Suprapubic skin (tissue), 4 donors: ENCODE measurements at places on chromosomes 7 and 10.

- H3K4me3 ChIP-seq = no peak overlapping the region
- H3K4me1 ChIP-seq = no peaks in the 10 kb centered on the region
- DNase-seq = no peak
- no peak overlapping the region for H3K27ac ChIP-seq
- H3K36me3 ChIP-seq = no peaks in the 10 kb centered on the region
These were observed 108.0 kb downstream of the HTR5A start for GRCh38 chr7:155178096-155178495.

DNA sequence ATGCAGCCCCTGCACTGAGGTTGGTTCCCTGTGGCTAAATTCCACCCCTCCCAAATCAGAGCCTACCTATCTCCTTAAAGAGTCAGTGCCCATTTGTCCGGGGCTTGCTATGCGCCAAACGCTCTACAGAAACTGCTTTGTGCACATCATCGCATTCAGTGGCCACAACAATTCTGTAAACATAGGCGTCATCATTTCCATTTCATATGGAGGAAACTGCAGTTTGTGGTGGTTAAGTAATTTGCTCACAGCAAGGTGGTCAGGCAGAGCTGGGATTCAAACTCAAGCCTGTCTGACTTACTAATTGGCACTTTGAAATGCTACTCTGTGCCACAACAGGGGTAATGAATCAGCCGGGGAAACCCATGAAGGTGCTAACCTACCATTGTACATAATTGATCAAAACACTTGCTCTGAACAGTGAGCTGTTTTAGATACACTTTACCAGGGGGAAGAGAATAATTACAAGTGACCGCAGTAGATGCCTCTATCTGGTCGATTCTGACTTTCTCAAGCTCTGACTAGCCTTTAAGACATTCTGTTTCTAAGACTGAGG is 775.5 kb downstream of the LRMDA start:
- H3K27ac ChIP-seq = no peak overlapping the region
- no peak overlapping the region for H3K4me3 ChIP-seq
- H3K27me3 ChIP-seq = no peaks in the 10 kb centered on the region

DNA sequence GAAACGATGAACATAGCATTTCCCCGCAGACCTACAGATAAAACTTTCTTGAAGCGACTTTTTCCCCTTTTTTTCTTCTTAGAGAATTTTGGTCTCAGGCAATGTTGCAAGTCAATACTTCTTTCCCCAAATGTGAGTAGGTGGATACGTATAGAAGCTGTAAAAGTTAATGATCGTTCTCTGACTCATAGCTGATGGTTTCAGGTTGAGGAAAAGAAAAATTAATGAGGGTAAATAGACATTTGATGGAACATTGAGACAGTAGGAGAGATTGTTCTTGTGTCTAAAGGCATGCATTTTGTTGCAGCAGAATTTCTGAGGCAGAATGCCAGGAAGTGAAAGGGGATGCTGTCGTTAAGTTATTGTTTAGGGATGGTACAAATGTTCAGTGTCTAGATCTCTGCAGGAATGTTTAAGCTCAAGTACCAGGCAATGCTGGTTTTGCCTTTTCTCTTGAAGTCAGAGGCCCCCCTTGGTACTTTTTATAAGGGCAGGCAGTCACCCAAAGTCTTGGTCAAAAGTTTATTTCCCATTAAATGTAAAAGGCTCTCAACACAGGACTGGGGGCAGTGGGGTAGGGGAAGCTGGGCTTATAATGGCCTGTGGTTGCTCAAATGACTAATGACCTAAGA is 9.3 kb downstream of the TCF7L2 start:
- no peak overlapping the region for H3K4me3 ChIP-seq
- peaks cover 67% of the 10 kb centered on the region for H3K4me1 ChIP-seq
- no peaks in the 10 kb centered on the region for H3K36me3 ChIP-seq
- no peaks in the 10 kb centered on the region for H3K27me3 ChIP-seq

GRCh38 chr7:122212754-122213153 is 68.7 kb upstream of the AASS start:
- no peak overlapping the region for H3K4me3 ChIP-seq
- H3K4me1 ChIP-seq = no peaks in the 10 kb centered on the region
- H3K36me3 ChIP-seq = no peaks in the 10 kb centered on the region
- no peaks in the 10 kb centered on the region for H3K27me3 ChIP-seq
- DNase-seq = no peak

- H3K4me1 ChIP-seq = peaks cover 76% of the 10 kb centered on the region
- no peaks in the 10 kb centered on the region for H3K27me3 ChIP-seq
- H3K36me3 ChIP-seq = no peaks in the 10 kb centered on the region
- no peak for DNase-seq
These were observed 11.8 kb upstream of the PDCD4 start for GRCh38 chr10:110859973-110860376.

- DNase-seq = no peak
- H3K27me3 ChIP-seq = no peaks in the 10 kb centered on the region
- no peak overlapping the region for H3K4me3 ChIP-seq
- H3K27ac ChIP-seq = no peak overlapping the region
- no peaks in the 10 kb centered on the region for H3K36me3 ChIP-seq
These were observed 192.8 kb upstream of the PRSS58 start for GRCh38 chr7:142450695-142451094.

DNA sequence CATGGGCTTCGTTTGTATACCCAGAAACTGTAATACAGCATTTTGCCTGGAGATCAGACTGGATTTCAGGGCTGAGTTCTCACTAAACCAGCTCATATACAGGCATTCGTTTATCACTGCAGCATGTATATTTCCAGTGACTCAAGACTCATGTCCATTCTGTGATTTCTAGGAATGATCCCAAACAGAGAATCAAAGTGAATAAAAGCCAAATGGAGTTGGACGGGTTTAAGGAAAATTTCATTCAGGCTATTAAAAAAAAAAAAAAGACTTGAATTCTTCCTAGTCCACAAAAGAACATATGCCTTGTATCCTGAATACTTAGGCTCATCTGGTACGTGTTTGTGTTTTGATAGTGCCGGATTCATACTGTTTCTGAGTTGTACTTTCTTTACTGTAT is 46.8 kb downstream of the TET1 start:
- no peaks in the 10 kb centered on the region for H3K27me3 ChIP-seq
- no peak overlapping the region for H3K4me3 ChIP-seq
- DNase-seq = no peak
- H3K36me3 ChIP-seq = no peaks in the 10 kb centered on the region

DNA sequence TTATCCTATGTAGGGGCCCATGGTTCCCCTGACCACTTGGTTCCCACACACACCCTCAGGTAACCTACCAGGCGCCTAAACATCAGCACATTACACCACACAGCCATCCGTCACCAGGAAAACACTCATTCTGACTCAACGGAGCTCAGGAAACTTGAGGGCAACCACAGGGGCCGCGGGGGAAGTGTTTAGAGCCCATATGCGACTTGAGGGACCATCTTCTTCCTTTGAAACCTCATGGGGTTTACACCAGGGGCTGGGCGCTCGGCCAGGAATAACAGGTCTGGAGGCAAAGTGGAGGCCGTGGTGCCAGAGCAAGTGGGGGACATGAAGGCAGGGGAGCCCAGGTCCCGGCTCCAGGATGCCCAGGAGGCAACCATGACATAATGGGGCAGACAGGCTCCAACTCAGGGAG is 1.5 kb downstream of the STX1A start:
- H3K27me3 ChIP-seq = no peaks in the 10 kb centered on the region
- H3K27ac ChIP-seq = no peak overlapping the region
- H3K4me3 ChIP-seq = peak overlapping the region; percentile 88
- peaks cover 31% of the 10 kb centered on the region for H3K4me1 ChIP-seq

- H3K4me3 ChIP-seq = no peak overlapping the region
- no peaks in the 10 kb centered on the region for H3K27me3 ChIP-seq
- H3K36me3 ChIP-seq = no peaks in the 10 kb centered on the region
- no peak for DNase-seq
- peaks cover 17% of the 10 kb centered on the region for H3K4me1 ChIP-seq
These were observed 187.7 kb upstream of the KLF6 start for GRCh38 chr10:3972460-3973301.

- no peak overlapping the region for H3K4me3 ChIP-seq
- no peaks in the 10 kb centered on the region for H3K36me3 ChIP-seq
- H3K4me1 ChIP-seq = no peaks in the 10 kb centered on the region
- H3K27me3 ChIP-seq = no peaks in the 10 kb centered on the region
These were observed 231.3 kb upstream of the RHOBTB1 start for GRCh38 chr10:61175316-61175715.

GRCh38 chr10:17756557-17757217 is 4.7 kb downstream of the TMEM236 start:
- no peak for DNase-seq
- H3K36me3 ChIP-seq = no peaks in the 10 kb centered on the region
- no peak overlapping the region for H3K27ac ChIP-seq
- peaks cover 3% of the 10 kb centered on the region for H3K27me3 ChIP-seq

DNA sequence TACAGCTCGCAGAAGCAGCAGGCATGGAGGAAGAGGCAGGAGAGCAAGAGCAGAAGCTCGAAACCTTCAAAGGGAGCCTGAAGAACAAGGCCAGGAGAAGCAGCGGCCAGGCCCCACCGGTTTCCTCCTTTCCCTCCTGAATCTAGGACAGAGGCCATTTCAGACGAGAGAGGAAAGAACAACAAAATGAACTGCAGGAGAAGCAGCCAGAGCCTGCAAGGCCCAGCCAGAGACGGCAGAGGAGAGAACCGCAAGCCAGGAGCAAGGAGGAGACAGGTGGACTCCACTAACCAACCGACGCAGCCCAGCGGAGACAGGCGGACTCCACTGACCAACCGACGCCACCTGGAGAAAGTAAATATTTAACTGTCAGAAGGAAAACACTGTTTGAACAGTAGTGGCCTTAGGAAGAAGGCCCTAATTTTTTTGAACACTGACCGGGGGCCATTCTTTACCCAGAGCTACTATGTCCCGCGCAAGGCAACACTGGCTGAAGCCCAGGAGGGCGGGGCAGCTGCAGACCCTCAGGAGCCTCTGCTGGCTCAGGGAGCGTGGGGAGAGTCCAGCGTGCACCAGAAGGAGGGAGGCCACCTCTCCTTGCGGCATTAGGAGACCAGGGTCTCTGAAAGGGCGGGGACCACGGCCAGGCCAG is 559.2 kb downstream of the PTPRN2 start:
- no peaks in the 10 kb centered on the region for H3K4me1 ChIP-seq
- no peaks in the 10 kb centered on the region for H3K36me3 ChIP-seq
- H3K27ac ChIP-seq = no peak overlapping the region
- peaks cover 5% of the 10 kb centered on the region for H3K27me3 ChIP-seq

DNA sequence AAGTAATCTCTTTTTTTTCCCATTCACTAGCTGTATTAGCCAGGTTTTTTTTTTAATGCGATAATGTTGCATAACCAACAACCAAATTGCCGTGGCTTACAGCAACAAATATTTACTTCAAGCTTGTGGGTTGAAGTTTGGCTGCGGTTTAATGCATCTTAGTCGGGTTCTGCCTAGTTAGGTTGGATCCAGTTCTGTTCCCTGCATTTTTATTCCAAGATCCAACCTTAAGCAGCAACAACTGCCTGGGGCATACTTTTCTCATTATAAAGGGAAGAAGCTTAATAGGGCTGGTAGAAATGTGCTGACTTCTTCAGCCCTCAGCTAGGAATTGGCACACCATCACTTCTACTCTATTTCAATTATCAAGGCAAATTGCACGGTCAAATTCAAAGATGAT is 1115.5 kb upstream of the AUTS2 start:
- no peak overlapping the region for H3K27ac ChIP-seq
- DNase-seq = no peak
- no peaks in the 10 kb centered on the region for H3K36me3 ChIP-seq
- no peak overlapping the region for H3K4me3 ChIP-seq
- H3K4me1 ChIP-seq = no peaks in the 10 kb centered on the region

DNA sequence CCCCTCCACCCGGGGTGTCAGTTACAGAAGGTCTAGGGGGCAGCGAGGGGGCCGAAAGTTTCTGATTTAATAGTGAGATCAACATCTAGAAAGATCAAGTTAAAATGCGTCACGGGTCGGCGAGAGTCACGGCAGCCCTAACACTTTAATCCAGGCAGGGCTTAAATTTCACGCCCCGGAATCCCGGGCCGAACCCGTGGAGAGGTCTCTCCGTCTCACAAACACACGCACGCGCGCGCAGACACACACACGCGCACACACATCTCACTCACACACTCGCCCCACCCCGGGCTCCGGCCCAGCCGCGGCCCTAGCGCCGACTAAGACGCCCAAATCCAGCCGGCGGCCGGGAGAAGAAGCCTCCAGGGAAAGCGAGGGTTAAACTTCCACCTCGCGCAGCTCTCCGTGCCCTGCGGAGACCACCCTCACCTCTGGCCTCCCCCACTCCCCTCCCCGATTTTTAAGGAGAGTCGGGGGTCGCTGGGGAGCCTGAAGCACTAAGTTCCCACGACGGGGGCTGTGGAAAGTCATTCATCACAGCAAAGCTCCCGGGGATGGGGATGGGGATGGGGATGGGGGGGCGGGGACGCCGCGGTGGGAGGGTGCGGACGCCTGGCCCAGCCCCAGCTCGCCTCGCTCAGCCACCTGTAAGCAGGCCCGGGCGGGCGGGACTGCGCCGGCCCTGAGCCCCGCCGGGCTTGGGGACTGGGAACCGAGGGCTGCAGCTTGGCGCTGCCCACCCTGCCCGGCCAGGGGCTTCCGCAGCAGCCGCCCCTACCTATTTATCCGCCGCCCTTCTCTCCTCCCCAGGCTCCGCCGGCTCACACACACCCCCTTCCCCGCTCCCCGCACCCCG is 1.6 kb downstream of the PDGFA start:
- no peak for DNase-seq
- H3K27ac ChIP-seq = peak overlapping the region; percentile 76
- H3K27me3 ChIP-seq = peaks cover 26% of the 10 kb centered on the region
- no peaks in the 10 kb centered on the region for H3K36me3 ChIP-seq
- H3K4me3 ChIP-seq = peak overlapping the region; percentile 75

DNA sequence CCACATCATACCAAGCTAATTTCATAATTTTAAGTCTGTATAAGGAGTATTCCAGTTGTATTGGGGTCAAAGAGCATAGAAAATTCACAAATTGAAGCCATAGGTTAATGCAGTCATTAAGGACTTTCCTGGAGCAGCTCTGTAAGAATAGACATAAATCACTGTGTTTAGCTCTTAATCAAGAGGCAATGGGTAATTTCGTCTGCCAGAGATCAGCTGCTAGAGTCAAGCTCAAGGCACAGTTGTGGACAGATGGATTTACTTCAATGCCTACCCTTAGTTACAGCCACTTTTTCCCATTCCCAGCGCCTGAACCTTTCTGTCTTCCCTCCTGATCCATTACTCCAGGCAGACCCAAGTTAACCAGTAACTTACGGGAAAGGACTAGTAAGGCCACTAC is 40.6 kb upstream of the AGBL3 start:
- DNase-seq = no peak
- no peaks in the 10 kb centered on the region for H3K27me3 ChIP-seq

- H3K4me1 ChIP-seq = no peaks in the 10 kb centered on the region
- DNase-seq = no peak
These were observed 82.4 kb upstream of the SLC13A1 start for GRCh38 chr7:123282181-123282580.

GRCh38 chr10:105757302-105757701 is 1116.2 kb downstream of the SORCS3 start:
- no peak overlapping the region for H3K27ac ChIP-seq
- no peaks in the 10 kb centered on the region for H3K36me3 ChIP-seq
- DNase-seq = no peak
- H3K4me3 ChIP-seq = no peak overlapping the region
- no peaks in the 10 kb centered on the region for H3K4me1 ChIP-seq
- H3K27me3 ChIP-seq = no peaks in the 10 kb centered on the region

GRCh38 chr10:94992811-94993210 is 54.4 kb downstream of the CYP2C9 start:
- no peaks in the 10 kb centered on the region for H3K27me3 ChIP-seq
- DNase-seq = no peak
- H3K4me1 ChIP-seq = no peaks in the 10 kb centered on the region
- H3K27ac ChIP-seq = no peak overlapping the region
- no peaks in the 10 kb centered on the region for H3K36me3 ChIP-seq
- H3K4me3 ChIP-seq = no peak overlapping the region
